ENCODE measurements at places on chromosomes 6 and 20. TPM values are rescaled to one million over a fixed set of nuclear protein-coding genes. Genes with fewer than 3 reads are reported as not detected.

The CARMIL1 gene
- total RNA-seq = 0.13 TPM

DNA sequence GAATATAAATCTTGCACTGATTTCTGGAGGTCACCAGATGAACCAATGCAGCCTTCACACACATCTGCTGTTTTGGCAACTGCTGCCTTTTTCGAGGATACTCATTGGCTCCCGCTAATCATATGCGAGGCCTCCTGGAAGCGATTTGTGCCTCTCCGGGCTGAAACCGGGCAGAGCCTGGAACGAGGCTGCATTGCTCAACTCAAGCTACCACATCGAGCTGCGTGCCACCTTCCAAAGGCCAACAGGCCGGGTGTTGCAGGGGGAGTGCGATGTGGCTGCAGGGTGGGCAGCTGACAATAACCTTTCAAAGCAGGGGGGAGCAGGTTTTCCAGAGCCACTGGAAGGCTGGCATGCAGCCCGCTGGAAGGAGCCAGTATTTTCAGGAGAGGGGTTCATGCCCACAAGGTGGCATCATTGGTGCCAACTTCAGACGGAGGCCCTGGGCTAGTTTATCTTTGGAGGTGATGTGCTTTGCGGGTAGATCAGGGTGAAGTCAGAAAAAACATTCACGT lies 122.6 kb upstream of the IFNGR1 start:
- no peak for DNase-seq

DNA sequence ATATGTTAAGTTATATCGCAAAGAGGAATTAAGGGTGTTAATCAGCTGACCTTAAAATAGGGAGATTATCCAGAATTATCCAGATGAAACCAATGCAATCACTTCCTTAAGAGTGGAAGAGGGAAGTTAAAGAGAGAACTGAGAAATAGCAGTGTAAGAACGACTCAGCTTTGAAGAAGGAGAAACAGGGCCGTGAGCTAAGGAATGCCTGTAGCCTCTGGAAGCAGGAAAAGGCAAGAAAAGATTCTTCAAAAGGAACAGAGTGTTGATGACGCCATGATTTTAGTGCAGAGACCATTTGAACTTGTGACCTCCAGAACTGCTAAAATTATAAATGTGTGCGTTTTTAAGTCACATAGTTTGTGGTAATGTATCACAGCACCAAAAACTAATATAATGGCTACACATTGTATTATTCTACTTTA lies 32.7 kb downstream of the ILRUN start:
- DNase-seq = no peak

DNA sequence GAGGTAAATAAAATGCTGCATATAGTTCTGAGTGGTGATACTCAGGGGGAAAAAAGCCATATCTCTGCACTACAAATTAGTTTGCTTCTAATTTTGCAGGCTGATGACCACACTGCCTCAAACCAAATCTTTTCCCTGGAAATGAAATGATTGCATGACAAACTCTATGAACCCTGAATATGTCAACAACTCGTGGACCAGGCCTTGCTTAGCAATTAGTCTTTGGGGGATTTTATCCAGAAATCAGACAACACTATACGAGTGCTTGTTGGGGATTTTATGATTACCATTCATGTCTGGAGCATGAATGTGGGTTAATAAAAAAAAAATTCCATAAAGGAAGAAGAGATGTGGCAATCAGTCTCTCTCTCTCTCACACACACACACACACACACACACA lies 42.0 kb downstream of the SOBP start:
- no peak for DNase-seq

The ENPP5 gene
- not detected for total RNA-seq

The NUS1 gene
- total RNA-seq = 51.4 TPM

GRCh38 chr6:121791396-121792315 lies 356.2 kb downstream of the GJA1 start:
- no peak for DNase-seq

- no peak for DNase-seq
These were observed 167.3 kb downstream of the GRM4 start for GRCh38 chr6:33978412-33979150.

DNA sequence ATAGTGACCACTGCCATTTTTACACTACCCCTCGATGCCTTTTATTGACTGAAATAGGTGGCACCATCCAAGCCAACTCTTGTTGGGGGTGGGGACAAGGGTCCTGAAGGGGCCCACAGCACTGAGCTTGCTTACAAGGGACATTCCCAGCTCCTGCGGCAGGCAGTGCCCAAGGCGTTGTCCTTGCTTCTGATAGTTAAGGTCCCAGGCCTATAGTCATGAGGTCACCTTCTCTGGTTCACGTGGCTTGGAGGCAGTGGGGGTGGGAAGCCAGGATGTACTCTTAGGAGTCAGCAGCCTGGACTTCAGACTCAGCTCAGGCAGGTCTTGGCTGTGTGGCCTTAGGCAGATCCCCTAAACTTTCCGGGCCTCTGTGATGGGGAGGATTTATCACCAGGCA lies 48.6 kb downstream of the TOX2 start:
- DNase-seq = no peak

DNA sequence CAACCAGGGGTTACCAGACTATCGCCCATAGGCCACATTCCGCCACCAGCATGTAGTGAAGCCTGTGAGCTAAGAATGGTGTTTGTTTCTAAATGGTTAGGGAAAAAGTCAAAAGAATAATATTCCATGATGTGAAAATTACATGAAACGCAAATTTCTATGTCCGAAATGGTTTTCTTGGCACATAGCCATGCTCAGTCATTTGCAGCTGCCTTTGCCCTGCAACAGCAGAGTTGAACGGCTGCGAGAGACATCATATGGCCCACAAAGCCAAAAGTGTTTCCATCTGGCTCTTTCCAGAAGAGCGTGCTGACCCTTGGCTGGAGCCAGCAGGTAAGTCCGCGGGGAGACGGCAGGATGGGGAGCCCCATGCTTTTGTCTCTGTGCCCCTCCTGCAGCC lies 60.7 kb downstream of the FAM120B start:
- no peak for DNase-seq

GRCh38 chr6:169982461-169983386 lies 231.3 kb downstream of the ERMARD start:
- DNase-seq = no peak

The DAAM2 gene
- total RNA-seq = 0.04 TPM

The ANKRD6 gene
- total RNA-seq = 0.13 TPM

GRCh38 chr6:165746331-165746730 lies 83.3 kb upstream of the PDE10A start:
- DNase-seq = no peak

DNA sequence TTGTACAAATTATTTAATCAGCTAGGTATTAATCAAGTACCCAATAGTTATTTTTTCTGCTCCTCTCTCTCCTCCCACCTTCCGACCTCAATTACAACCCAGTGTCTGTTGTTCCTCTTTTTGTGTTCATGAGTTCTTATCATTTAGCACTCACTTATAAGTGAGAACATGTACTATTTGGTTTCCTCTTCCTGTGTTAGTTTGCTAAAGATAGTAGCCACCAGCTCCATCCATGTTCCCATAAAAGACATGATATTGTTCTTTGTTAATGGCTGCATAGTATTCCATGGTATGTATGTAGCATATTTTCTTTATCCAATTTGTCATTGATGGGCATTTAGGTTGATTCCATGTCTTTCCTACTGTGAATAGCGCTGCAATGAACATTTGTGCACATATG lies 652.8 kb upstream of the CITED2 start:
- no peak for DNase-seq

GRCh38 chr6:166308033-166308768 lies at the start of gene PRR18:
Gene PRR18, minus strand, starts transcription at chr6:166308392. Its CDS starts 250 bp downstream, at chr6:166308142.
- no peak for DNase-seq

The GPX5 gene
- not detected for total RNA-seq

The VWA7 gene
- 2.9 TPM for total RNA-seq

The CLIC5 gene
- total RNA-seq = 0.31 TPM

GRCh38 chr6:125952764-125953501 lies 3.6 kb upstream of the HINT3 start:
- no peak for DNase-seq

The SLC4A11 gene
- 1.1 TPM for total RNA-seq

Measured in K562 (cell line).